ENCODE measurements at places on chromosomes 2 and 18. TPM values are rescaled to one million over a fixed set of nuclear protein-coding genes. Genes with fewer than 3 reads are reported as not detected.

CIB4 gene
- polyA plus RNA-seq = 0.29 TPM

VWC2L gene
- 0.06 TPM for polyA plus RNA-seq

GPR39 gene
- 3.3 TPM for polyA plus RNA-seq

RNF125 gene
- 2.2 TPM for polyA plus RNA-seq

ANKRD30B gene
- not detected for polyA plus RNA-seq

MOGAT1 gene
- not detected for polyA plus RNA-seq

RAB6C gene
- 0.82 TPM for polyA plus RNA-seq

LYPD6 gene
- 17.0 TPM for polyA plus RNA-seq

ANKRD53 gene
- 0.75 TPM for polyA plus RNA-seq

AQP4 gene
- 0.79 TPM for polyA plus RNA-seq

CXCR4 gene
- polyA plus RNA-seq = 47.0 TPM

DRC1 gene
- polyA plus RNA-seq = 1.6 TPM

ADGRF3 gene
- polyA plus RNA-seq = 3.0 TPM

OSBPL6 gene
- 7.6 TPM for polyA plus RNA-seq

IL18R1 gene
- polyA plus RNA-seq = 2.9 TPM

TMEM37 gene
- polyA plus RNA-seq = 54.9 TPM

AQP12B gene
- 0.49 TPM for polyA plus RNA-seq

GATA6 gene
- 9.9 TPM for polyA plus RNA-seq

AQP12A gene
- 0.55 TPM for polyA plus RNA-seq

CLEC4F gene
- polyA plus RNA-seq = 0.09 TPM
